ENCODE measurements at places on chromosomes 1 and 21.

DNA sequence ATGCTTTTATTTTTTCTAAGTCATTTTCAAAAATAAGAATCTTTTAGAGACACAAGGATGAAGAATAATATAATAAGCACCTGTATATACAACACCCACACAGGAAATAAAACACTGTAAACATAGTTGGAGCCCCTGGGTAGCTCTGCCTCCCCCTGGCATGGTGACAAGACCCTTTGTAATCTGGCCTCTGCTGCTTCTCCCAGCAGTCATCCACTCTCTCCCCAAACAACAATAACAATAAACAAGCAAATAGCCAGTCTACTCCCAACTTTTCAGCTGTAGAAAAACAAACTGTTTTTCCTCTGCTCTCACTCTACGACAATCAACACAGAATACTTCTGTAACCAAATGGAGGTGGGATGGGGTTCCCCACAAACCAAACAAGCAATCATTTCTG is 110.1 kb downstream of the CSMD2 start:
- no peak for DNase-seq

- no peak for DNase-seq
Measured at GRCh38 chr1:71157151-71157550, 76.3 kb upstream of the ZRANB2 start.

GRCh38 chr1:230476622-230477003 is 50.5 kb upstream of the PGBD5 start:
- DNase-seq, result no peak

- DNase-seq, result no peak
Measured at GRCh38 chr1:230611878-230612235, 30.4 kb upstream of the COG2 start.

DNA sequence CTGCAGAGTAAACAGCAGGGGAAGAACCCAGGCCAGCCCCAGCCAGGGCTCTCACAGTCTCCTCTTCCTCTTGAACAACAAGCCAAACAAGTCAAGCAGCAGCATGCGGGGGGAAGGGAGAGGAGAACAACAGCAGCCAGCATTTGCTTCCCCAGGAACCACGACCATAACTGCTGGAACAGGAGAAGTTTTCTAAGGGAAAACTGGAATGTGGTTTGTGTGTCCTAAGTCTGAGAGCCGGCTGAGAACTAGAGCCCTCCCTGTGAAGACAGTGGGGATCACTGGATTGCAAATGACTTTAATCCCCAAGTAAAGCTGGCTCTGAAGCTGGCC is 48.2 kb downstream of the COQ8A start:
- DNase-seq, result peak; percentile 54

DNA sequence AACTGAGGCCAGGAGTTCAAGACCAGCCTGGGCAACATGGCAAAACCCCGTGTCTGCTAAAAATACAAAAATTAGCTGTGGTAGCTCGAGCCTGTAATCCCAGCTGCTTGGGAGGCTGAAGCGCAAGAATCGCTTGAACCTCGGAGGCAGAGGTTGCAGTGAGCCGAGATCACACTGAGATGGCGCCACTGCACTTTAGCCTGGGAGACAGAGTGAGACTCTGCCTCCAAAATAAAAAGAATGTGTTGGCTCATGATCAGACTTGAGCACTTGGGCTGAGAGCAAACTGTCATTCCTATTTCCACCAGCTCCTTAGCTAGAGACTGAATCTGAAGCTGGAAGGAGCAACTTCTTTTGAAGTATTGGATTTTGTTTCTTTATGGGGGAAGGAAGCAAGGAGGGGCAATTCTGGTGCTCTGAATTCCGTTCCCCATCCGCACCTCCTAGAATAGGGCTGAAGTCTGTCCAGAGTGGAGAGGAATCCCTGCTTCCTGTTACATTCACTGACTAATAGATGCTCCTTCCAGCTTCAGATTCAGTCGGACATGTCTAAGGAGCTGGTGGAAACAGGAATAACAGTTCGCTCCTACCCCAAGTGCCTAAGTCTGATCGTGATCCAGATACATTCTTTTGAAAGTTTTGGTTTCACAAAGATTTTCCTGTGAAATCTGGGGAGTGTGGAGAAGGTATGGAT is 3.8 kb downstream of the ZNF672 start:
- DNase-seq, result no peak

GRCh38 chr1:172849653-172850052 is 190.8 kb downstream of the FASLG start:
- no peak for DNase-seq

GRCh38 chr1:13775459-13775858 is 75.5 kb downstream of the PRDM2 start:
- DNase-seq, result no peak

DNA sequence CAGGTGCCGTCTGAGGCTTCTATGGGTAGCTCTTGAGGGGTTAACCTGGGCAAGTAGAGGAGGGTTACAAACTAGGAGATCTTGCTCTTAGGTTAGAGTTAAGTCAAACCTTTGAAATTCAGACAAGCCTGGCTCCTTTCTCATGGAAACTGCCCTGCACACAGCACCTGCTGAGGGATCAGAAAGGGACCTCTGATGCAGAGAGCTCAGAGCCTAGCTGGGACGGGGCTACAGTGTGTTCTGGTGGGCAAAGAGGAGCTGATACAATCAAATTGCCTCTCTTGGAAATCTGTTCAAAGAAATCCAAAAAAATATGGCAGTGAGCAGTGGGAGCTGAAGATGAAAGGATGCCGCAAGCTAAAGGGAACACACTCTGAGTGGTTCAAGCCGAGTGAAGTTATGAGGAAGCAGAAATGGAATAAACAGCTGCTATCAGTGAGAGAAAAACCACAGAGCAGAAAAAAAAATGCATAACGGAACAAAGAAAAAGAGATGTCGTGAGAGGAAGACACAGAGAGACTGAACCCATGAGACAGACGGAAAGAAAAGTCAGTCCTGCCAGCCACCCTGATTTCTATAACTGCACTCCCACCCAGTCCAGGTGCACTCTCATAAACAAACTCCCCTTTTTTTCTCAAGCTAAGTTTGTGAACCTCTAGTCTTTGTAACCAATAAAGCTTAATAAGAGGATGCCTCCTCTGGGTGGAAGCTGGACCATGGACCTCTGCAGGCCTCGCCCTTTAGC is 26.6 kb downstream of the PAFAH2 start:
- DNase-seq, result no peak

- DNase-seq, result no peak
Measured at GRCh38 chr1:115929881-115930280, 46.4 kb upstream of the SLC22A15 start.

DNA sequence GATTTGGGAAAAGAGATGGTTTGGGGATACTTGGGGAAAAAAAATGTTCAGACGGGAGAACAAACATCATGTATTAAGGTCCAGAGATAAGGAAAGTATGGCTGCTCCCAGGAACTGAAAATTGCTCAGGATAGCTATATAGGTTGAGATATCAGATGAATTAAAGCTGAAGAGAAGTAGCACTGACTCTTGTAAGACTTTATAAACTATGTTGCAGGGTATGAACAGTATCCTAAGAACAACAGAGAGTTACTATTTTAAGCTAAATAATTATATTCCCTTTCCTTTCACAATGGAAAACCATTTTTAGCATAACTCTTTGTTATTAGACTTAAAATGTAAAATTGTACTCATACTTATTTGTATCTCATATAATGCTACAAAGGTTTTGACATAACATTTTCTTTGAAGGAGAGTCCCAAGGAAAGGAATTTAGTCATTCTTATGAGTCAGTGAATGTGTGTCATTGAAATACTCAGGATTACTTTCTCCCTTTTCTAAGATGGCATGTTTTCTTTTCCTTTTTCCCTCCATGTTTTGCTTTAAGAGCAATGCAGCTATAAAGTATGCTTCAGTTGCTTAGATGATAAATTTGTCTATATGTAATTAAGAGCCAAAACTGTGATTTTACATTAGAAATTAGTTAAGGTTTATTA is 139.4 kb upstream of the KIAA1614 start:
- DNase-seq, result no peak

- no peak for DNase-seq
Measured at GRCh38 chr1:172472495-172472894, 28.6 kb upstream of the PIGC start.

GRCh38 chr21:30695956-30696355 is 22.6 kb downstream of the KRTAP21-3 start:
- DNase-seq, result no peak

DNA sequence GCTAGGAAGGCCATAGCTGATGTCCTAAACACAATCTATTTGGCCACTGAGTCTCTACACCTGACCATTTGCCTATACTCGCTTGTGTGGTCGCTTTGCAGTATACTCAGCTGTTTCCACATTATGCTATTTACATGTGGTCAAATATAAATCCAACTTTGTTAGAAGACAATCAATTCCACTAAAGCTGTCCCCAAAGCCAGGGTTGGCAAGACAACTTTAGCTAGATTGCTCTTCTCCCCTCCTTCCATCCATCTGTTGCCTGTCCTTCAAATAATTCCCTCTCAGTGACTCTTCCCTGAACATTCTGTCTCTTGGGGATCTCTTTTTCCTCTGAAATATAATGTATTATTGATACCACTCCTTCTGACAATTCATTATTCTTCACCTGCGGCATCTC is 30.1 kb downstream of the AVPR1B start:
- DNase-seq, result no peak

Measured in hypothalamus (tissue), 51 donors.